ENCODE measurements at places on chromosomes 1 and 21. TPM values are rescaled to one million over a fixed set of nuclear protein-coding genes. Genes with fewer than 3 reads are reported as not detected.

DNA sequence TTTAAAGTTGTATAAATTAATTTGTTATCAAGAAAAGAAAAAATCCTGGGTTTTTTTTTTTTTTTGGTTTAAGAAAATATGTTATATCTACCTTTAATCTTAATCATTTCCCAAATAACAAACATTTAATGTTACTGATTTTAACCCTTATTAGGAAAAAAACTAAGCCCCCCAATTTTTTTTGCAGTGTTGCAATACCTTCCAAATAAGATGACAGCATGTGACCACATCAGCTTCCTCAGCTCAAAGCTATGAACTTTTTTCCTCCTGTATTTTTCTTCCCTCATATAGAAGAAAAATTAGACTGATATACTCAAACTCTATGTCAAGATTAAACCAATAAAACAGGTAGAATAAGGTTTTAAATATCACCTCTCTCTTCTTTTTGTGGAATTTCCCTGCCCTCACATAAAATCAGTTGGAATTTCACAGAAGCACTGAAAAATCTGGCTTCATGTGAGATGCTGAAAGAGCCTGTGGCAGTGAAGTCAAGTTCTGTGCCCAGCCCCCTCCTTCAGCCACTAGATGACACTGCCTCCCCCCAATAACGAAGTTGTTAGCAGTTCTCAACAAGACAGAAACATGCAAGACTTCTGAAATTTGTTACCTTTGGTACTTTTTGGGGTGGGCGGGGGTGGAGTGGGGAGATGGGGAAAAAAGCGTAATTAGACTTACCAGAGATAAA, 9.6 kb upstream of the SMYD2 start:
- DNase-seq: peak; percentile 63

DNA sequence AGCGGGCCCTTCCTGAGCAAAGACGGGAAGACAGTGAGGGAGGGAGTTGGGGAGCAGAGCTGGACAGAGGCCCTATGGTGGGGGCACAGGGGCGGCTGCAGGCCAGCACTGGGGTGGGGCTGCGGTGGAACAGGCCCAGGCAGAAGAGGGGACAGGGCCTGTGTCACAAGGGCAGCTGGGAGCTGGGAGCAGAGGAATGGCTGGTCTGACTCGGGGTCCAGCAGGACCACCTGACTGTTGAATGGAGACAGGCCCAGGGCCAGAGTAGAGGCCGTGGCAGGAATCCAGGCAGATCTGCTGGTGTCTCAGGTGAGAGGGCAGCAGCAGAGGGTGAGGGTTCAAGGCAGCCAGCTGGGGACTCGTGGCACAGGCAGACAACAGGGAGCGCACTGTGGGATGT, 25.3 kb downstream of the CTNNBIP1 start:
- DNase-seq: no peak

GRCh38 chr1:22420455-22421053, 31.1 kb upstream of the ZBTB40 start:
- DNase-seq: peak; percentile 97

DNA sequence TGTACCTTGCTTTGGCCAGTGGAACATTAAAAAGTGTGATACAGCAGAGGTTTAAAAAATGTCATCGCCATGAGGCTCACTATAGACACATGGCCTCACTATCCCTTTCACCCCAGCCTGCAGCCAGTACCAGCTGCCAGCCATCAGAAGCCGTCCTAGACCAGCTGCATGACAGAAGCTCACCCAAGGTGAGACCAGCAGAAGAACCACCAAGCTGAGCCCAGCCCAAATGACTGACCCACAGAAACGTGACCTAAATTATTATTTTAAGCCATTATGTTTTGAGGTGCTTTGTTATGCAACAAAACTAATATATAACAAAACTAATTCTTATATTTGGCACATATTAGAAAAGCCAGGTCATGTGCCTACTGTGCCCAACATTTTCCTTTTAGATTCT, 91.1 kb downstream of the KCNN3 start:
- no peak for DNase-seq

GRCh38 chr1:232059726-232060374, 433.3 kb downstream of the DISC1 start:
- no peak for DNase-seq

GRCh38 chr1:34976384-34977209, 8.6 kb downstream of the TMEM35B start:
- DNase-seq: no peak

Gene RHD
- total RNA-seq: not detected

Gene CYP4Z1
- not detected for total RNA-seq

Gene GFI1
- 0.27 TPM for total RNA-seq

Measured in endodermal cell (in vitro differentiated cells).